ENCODE measurements at places on chromosomes 1 and 21.

- no peak for DNase-seq
Measured at GRCh38 chr1:200905411-200906052, 10.8 kb downstream of the INAVA start.

DNA sequence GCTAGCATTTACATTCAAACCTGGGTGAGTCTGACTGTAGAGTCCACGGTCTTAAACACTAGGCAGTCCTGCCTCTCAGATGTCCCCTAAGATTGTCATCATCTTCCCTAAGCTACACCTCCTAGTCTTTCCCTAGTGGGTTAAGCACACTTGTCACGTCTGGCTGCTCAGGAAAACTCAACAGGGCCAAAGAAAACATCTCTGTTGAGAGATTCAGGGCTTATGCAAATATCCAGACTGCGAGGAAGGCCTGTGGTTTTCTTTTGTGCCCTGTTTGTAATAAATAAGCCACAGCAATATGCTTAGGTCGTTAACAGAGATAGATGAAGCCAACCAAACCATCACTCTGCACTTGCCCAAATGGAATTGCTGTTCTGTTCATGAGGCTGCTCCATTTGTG is 472.6 kb upstream of the DEPDC1 start:
- DNase-seq = no peak

- DNase-seq = no peak
Measured at GRCh38 chr1:31368611-31369107, 4.2 kb downstream of the FABP3 start.

GRCh38 chr1:101907264-101907663 is 89.5 kb downstream of the OLFM3 start:
- no peak for DNase-seq

DNA sequence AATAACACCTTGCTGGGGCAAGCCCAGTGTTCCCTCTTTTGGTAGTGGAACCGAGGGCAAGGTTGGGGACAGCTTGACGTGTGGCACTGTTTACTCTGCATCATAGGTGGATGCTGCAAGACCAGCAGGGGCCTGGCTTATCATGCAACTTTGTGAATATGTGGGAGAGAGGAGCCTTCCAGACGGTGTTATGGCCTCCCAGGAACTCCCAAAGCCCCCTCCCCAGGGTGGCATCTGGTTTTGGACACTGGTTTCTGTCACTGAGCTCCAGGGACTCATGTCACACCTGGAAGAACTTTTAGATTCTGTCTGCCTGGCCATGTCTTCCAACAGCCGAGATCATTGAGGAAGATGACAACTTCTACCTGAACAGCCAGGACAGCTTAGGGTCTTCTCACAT is 1.4 kb upstream of the TLR5 start:
- no peak for DNase-seq

- DNase-seq = no peak
Measured at GRCh38 chr1:38026592-38027200, 14.2 kb downstream of the UTP11 start.

- no peak for DNase-seq
Measured at GRCh38 chr1:17777330-17777729, 22.2 kb downstream of the ACTL8 start.

GRCh38 chr1:85838238-85838637 is 130.0 kb upstream of the ZNHIT6 start:
- DNase-seq = no peak

GRCh38 chr1:109589679-109590078 is 29.7 kb downstream of the GNAT2 start:
- DNase-seq = no peak

DNA sequence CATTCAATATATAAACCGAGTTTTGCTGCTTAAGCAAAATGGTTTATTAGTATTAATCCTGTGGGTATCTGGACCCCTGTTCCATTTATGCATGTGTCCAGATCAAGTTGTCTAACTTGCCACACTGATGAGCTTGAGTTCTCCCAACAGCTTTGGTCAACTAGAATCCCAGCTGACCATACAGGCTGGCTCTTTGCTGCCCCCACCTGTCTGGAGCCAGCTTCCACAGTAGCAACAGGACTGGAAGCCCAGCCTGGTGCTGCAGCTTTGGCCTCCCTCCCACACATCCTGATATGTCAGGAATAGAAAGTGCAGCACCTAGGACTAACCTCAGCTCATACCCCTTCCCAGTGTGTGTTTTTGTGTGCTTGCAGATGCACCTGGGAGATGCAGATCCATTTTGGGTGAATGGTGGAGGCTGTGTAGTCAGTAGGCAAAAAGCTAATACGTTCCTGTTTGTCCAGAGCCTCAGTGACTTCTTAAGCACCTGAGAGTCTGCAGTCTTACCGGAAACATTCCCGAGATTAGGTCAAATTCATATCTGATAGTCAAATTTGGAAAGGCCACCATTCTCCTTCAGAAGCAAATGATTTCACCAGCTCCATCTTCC is 40.9 kb upstream of the BEND5 start:
- DNase-seq = no peak

DNA sequence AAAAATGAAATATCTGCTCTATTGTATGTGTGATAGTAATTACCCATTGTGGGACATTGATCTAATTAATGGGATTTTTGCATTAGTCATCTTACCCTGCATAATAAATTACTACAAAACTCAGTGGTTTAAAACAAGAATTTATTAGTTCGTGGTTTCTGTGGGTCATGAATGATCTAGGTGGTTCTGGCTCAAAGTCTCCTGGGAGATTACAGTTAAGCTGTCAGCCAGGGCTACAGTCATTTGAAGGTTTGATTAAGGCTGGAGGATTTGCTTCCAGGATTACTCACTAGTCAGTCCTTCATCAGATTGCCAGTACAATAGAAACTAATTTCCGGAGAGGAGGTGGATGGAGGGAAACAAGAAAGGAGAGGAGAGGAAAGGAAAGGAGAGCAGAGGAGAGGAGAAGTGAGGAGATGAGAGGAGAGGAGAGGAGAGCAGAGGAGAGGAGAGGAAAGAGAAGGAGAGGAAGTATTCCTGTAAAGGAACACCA is 60.4 kb upstream of the TNFSF4 start:
- no peak for DNase-seq

GRCh38 chr1:206969090-206969489 is 1.2 kb downstream of the FCAMR start:
- DNase-seq = no peak

DNA sequence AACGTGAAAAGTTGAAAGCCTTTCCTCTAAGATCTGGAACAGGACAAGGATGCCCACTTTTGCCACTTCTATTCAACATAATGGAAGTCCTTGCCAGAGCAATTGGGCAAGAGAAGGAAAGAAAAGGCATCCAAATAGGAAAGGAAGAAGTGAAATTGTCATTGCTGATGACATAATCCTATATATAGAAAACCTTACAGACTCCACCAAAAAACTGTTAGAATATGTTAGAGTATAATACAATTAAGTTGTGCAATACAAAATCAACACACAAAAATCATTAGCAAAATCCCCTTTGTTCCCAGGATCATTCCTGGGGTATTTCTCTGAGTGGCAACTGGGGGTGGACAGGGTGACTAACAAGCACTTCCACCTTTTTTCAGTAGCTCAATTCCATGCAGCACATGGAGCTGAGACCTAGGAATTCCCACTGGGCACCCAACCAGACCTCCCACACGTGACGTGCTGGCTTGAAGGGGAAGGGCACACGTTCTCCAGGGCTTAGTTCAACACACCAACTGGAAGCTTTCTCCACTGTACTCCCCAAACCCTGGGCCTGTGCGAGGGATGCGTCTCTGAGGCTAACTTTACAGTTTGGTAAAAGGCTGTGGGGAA is 9.6 kb downstream of the STUM start:
- no peak for DNase-seq

DNA sequence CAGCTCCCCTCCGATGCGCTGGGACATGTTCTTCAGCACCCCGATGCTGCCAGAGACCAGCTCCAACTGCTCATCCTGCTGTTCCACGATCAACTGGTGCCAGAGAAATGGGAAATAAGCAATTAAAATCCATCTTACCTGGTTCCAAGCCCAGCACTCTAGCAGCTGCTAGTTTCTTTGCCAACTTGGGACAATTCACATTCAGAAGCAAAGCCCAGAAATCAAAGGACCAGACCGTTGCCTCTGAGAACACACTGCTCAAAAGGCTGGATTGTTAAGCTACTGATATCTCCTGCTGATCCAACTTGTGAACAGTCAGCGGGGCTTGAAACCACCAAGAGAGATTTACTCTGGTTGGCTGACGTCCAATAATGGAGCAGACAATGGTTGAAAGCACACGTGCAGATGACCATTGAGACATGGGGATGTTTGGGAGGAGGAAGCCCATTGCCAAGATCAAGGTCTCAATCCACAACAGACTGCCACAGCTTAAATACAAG is 34.4 kb downstream of the STX6 start:
- DNase-seq = no peak

DNA sequence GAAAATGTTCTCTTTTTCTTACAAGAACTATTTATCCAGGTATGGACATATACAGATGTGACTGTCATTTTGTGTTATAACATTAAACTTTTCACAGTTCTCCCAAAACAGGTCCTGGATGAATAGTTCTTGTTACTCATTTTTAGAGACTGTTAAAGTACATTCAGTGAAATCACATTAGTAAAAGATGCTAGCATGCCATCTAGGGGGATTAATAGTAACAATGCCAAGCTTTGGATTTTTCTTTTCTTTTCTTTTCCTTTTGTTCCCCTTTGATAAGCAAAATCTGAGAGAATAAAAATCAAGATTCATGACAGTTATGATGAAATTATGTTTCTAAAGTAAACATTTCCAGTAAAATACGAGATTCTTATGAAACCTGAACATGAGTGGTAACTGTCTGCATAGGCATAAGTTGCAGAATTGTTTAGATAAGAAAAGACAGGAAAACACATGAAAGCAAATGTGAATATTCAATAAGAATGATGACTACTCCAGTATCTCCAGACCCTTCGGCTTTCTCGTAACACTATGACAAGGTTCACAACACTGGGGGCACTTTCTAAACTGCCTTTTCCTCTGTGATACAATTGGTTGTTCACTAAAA is 77.5 kb downstream of the TPR start:
- no peak for DNase-seq

- no peak for DNase-seq
Measured at GRCh38 chr1:244054924-244055263, 3.8 kb downstream of the ZBTB18 start.

DNA sequence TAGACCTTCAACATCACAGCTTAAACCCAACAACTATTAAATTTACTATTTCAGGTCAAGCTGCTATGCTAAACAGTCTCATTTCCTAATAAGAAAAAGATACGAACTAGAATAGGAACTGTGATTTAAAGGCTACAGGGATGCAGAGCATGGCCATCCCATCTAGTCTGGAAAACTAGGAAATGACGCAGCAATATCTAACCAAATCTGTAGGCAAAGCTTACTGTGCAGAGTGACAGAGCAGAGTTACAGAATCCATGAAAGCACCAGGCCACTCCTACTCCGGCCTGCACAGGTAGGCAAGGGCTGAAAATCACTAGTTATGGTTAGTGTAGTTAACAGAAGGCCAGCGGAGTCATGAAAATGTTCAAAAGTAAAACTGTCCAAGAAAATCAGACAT is 2.1 kb downstream of the HLCS start:
- DNase-seq = no peak

GRCh38 chr1:160996178-160996577 is 24.8 kb downstream of the F11R start:
- no peak for DNase-seq

- DNase-seq = no peak
Measured at GRCh38 chr1:35559317-35559944, 1.8 kb downstream of the NCDN start.

- DNase-seq = no peak
Measured at GRCh38 chr1:88979054-88979748, 13.2 kb downstream of the KYAT3 start.

DNA sequence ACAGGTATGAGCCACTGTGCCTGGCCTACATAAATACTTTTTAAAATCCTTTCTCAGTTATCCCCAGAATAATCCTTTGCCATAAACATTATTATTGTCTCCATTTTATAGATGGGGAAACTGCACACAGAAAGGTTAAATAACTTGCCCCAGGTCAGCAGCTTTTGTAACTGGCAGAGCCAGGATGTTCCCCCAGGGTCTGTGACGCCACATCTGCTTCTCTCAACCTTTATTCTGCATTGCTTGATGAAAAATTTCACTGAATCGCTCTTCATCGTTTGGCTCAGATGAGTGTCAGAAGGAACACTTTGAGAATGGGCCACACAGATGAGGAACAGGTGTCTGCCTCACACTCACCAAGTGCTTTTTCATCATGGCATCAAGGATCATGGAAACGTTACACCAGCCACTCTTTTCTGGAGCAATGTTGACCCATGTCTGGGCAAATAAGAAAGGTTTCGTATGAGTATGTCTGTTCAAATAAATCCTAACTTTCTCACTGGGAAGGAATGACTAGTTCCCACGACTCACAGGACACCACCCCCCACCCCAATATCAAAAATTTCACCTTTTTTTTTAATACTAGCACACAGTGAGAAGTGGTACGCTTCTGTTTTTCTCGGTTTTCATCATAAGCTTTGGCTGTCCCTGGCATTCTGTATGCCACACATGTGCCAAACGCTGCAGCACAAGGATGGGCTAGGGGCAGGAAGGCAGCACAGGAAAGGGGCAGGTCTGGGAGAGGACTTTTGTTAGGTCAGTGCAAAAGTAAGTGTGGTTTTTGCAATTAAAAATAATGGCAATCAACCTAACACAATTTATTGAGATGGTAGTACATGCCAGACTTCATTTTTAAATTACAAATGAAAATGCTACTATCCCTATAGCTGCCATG is 9.0 kb upstream of the PTGFRN start:
- DNase-seq = no peak

GRCh38 chr1:218481116-218481775 is 136.1 kb downstream of the TGFB2 start:
- no peak for DNase-seq

GRCh38 chr1:27959792-27960603 is at the start of gene XKR8:
XKR8 (plus strand) TSS chr1:27959973; CDS start chr1:27960070, 97 bp downstream.
- DNase-seq = peak; percentile 63

DNA sequence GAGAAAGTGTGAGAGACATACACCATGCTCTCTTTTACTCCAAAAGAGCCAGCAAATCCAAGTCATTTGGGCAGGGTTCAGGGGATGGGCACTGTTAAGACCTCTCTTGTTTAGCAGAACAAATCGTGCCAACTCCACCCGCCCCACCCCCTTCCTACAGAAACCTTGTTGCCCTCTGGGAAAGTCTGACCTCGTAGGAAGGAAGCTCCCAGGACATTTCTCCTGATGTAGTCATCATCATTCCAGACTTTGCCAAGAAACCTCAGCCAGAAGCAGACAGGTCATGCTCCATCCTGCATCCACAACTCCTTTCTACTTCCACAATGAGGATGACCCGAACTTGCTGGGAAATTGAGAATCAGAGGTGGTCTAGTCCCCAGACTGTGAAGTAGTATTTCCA is 57.7 kb downstream of the UBE2T start:
- DNase-seq = no peak

DNA sequence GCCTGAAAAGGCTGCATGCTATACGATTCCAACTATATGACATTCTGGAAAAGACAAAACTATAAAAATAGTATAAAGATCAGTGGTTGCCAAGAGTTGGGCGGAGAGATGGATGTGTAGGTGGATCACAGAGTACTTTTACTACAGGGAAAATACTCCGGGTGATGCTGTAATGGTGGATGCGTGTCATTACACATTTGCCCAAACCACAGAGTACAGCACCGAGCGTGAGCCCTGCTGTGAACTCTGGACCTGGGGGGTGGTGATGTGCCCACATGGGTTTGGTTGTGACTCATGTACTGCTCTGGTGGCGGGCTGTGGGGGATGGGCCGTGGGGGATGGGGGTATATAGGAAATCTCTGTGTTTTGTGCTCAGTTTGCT is 162.7 kb upstream of the COL6A1 start:
- DNase-seq = peak; percentile 52

- no peak for DNase-seq
Measured at GRCh38 chr1:171794085-171794484, 12.6 kb downstream of the METTL13 start.

Data from stimulated activated CD8-positive, alpha-beta memory T cell treated with anti-CD3 and anti-CD28 coated beads, Interleukin-15, amount 100 ng/mL, for 24 hours (primary cell).